ENCODE measurements at places on chromosomes 5 and 9. TPM values are rescaled to one million over a fixed set of nuclear protein-coding genes. Genes with fewer than 3 reads are reported as not detected.
A peak's percentile ranks its signal among the peaks of the same experiment; 100 is the strongest.

DNA sequence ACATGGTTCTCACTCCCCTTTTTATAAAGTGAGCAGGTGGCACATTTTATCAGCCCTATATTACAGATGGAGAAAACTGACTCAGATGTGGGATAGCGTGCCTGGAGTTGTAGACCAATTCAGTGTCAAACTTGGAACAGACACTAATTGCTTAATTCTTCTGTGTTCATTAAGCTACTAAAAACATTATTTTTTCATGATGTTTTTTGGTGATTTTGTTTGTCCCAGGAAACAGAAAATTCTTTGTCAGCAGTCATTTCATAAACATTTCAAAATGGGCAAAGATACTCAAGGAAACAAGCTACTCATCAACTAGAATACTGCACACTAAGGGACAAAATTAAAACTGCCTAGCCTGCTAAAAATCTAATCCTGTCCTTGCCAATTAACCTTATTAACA lies 2.2 kb downstream of the ABHD17B start:
- no peak overlapping the region for H3K27ac ChIP-seq
- no peak for DNase-seq
- H3K27me3 ChIP-seq: no peaks in the 10 kb centered on the region

GRCh38 chr9:114307899-114308267 lies 15.0 kb upstream of the ORM1 start:
- no peaks in the 10 kb centered on the region for H3K27me3 ChIP-seq
- H3K4me3 ChIP-seq: no peak overlapping the region

DNA sequence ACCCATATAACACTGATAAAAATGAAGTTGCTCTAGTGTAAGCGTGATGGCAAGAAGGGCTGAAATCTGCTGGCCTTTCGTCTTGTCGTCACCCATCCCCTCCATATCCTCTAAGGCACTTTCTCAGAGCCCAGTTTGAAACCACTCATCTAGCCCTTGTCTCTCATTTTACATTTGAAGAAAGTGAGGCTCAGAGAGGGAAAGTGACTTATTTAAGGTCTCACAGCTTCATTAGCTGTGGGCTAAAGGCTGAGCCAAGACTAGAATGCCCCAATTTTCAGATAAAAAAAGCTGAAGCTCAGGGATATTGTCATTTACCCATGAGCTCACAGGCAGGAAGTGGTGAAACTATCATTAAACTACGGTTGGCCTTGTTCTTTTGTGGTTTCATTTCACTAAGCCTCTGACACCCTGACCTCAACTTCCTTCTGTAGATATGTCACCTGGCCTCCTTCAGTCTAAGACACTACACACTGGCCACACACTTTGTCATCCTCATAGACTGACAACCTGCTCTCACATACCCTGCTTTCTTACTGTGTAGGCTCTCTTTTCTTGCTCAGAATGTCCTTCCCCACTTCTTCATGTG lies 176.7 kb upstream of the DMAC1 start:
- no peaks in the 10 kb centered on the region for H3K36me3 ChIP-seq
- no peaks in the 10 kb centered on the region for H3K4me1 ChIP-seq
- no peak overlapping the region for H3K4me3 ChIP-seq
- DNase-seq: peak; percentile 75
- H3K27ac ChIP-seq: no peak overlapping the region

DNA sequence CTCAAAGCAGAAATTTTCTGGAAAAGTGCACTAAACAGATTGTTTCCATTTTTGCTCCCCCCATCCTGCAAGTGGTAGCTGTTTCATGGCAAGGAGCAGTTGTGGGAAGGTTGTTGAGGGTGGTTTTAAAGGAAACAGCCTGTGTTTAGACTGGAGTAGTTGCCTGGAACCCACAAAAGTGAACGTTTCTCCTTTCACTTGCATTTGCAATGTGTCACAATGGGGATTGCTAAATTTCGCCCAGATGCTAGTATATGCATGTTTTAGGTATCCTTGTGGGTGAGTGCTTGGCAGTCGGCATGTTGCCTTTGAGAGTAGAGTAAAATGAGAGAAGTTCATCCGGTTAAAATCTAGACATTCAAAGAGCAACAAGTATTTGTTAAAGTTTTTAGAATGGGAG lies 1099.9 kb upstream of the DMAC1 start:
- H3K27me3 ChIP-seq: no peaks in the 10 kb centered on the region
- H3K27ac ChIP-seq: no peak overlapping the region
- no peaks in the 10 kb centered on the region for H3K36me3 ChIP-seq
- DNase-seq: no peak
- H3K4me3 ChIP-seq: no peak overlapping the region

DNA sequence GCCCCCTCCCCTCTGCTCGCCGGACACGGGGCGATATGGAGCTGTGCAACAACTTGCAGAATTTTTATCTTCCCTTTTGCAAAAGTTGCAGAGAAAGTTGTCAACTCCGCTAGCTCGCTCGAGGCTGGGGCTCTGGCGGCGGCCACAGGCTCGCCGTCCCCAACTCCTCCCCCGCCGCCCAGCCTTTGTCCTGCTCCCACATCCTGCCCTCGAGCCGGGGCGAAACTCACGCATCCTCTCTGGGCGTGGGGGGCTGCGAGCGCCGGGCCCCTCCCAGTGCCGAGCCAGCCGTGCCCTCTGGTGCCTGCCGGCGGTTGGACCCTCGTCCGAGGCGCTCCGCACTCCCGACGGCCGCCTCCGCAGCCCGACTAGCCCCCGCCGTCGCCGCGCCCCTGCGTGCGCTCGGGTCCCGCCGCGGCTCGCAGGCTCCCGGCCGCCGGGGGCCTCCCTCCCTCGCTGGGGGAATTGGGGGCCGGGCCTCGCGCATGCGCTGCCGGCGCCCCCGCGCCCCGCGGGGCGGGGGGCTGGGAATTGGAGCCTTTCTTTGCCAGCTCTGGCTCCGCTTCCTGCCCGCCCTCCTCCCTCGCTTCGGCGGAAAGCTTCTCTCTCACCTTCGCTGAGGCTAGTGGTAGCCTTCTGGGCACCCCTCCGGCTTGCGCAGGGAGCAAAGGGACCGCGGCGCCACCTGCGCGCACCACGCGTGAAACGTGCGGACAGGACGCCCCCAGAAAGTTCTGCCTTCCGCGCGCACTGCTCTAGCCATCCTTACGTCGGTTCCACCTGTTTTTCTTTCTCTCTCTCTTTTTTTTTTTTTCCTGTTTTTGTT lies at the start of gene CCNJL:
Gene CCNJL, minus strand, starts transcription at position 431 of the 826 bp plus-strand sequence. CDS start 641 bp downstream, outside the sequence.
- H3K27me3 ChIP-seq: peaks cover 12% of the 10 kb centered on the region
- DNase-seq: peak; percentile 65
- no peaks in the 10 kb centered on the region for H3K36me3 ChIP-seq
- H3K4me1 ChIP-seq: peaks cover 45% of the 10 kb centered on the region
- peak within 1 kb of the TSS; percentile 58 for H3K4me3 ChIP-seq
- H3K27ac ChIP-seq: peak within 1 kb of the TSS; percentile 68

- H3K36me3 ChIP-seq: peaks cover 100% of the 10 kb centered on the region
- no peak for DNase-seq
- H3K4me3 ChIP-seq: no peak overlapping the region
- H3K27me3 ChIP-seq: no peaks in the 10 kb centered on the region
Observed at GRCh38 chr9:89330513-89330912, 12.2 kb downstream of the SECISBP2 start.

- H3K27ac ChIP-seq: peak overlapping the region; percentile 62
- H3K4me3 ChIP-seq: no peak overlapping the region
- DNase-seq: peak; percentile 75
- H3K4me1 ChIP-seq: no peaks in the 10 kb centered on the region
- H3K27me3 ChIP-seq: no peaks in the 10 kb centered on the region
Observed at GRCh38 chr9:81394881-81395675, 294.3 kb downstream of the TLE1 start.

DNA sequence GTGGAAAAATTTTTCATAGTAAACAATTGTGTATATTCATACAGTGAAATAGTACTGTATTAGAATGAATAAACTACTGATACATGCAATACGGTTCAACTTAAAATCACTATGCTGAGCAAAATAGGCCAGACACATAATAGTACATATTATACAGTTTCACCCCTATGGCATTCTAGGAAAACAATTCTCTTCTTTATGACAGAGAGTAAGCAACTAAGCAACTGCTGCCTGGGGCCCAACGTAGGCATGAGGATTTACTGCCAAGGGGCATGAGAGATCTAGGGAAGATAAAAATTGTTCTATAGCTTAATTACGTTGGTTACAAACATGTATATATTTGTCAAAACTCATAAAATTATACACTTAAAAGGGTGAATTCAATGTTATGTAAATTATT lies 180.2 kb downstream of the DRD1 start:
- H3K36me3 ChIP-seq: no peaks in the 10 kb centered on the region
- H3K27ac ChIP-seq: no peak overlapping the region
- no peaks in the 10 kb centered on the region for H3K4me1 ChIP-seq
- no peak for DNase-seq

- H3K27ac ChIP-seq: peak overlapping the region; percentile 49
- H3K27me3 ChIP-seq: peaks cover 5% of the 10 kb centered on the region
- H3K4me3 ChIP-seq: peak overlapping the region; percentile 36
- H3K36me3 ChIP-seq: no peaks in the 10 kb centered on the region
- H3K4me1 ChIP-seq: no peaks in the 10 kb centered on the region
Observed at GRCh38 chr5:93603793-93604643, 21.0 kb downstream of the NR2F1 start.

DNA sequence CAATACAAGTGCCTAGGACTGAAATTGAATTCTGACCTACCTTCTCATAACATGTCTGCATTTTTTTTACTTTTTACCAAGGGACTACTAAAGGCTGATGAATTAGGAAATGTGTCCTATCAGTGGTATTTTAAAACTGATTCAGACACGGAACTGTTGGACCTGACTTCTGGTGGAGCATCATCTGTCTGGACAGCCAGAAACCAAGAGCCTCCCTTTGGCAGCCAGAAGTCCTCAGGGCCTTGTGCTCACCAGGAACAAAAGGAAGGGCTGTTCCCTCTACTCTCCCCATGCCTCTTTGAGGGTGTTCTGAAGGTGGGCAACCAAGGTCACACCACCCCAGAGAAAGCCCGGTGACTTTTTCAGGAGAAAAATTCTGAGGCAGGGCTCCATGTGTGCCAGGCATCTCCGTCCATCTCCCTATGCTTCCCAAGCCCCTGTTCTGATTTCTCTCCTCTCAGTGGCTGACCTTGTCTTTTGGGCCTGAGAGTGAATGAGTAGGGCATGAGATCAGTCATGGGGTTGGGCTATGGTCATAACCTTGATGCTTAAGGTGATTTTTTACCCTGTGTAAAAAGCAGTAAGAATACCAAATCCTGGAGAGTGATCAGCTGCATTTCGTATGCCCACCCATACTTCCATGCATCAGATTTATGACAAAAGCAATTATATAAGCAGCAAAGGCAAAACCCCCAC lies 143.7 kb downstream of the SCAMP1 start:
- H3K36me3 ChIP-seq: no peaks in the 10 kb centered on the region
- no peaks in the 10 kb centered on the region for H3K27me3 ChIP-seq
- H3K4me3 ChIP-seq: no peak overlapping the region
- peaks cover 18% of the 10 kb centered on the region for H3K4me1 ChIP-seq
- no peak for DNase-seq

GRCh38 chr5:175576096-175576495 lies 81.8 kb upstream of the HRH2 start:
- no peak overlapping the region for H3K4me3 ChIP-seq
- no peak overlapping the region for H3K27ac ChIP-seq
- H3K27me3 ChIP-seq: peaks cover 25% of the 10 kb centered on the region
- no peak for DNase-seq
- H3K36me3 ChIP-seq: no peaks in the 10 kb centered on the region

GRCh38 chr9:123505496-123505895 lies 149.5 kb downstream of the CRB2 start:
- H3K4me3 ChIP-seq: no peak overlapping the region
- no peak overlapping the region for H3K27ac ChIP-seq
- H3K27me3 ChIP-seq: no peaks in the 10 kb centered on the region
- no peaks in the 10 kb centered on the region for H3K36me3 ChIP-seq
- no peaks in the 10 kb centered on the region for H3K4me1 ChIP-seq

GRCh38 chr5:121288781-121289180 lies 562.9 kb upstream of the FTMT start:
- H3K27me3 ChIP-seq: no peaks in the 10 kb centered on the region
- H3K4me3 ChIP-seq: no peak overlapping the region
- no peaks in the 10 kb centered on the region for H3K36me3 ChIP-seq

DNA sequence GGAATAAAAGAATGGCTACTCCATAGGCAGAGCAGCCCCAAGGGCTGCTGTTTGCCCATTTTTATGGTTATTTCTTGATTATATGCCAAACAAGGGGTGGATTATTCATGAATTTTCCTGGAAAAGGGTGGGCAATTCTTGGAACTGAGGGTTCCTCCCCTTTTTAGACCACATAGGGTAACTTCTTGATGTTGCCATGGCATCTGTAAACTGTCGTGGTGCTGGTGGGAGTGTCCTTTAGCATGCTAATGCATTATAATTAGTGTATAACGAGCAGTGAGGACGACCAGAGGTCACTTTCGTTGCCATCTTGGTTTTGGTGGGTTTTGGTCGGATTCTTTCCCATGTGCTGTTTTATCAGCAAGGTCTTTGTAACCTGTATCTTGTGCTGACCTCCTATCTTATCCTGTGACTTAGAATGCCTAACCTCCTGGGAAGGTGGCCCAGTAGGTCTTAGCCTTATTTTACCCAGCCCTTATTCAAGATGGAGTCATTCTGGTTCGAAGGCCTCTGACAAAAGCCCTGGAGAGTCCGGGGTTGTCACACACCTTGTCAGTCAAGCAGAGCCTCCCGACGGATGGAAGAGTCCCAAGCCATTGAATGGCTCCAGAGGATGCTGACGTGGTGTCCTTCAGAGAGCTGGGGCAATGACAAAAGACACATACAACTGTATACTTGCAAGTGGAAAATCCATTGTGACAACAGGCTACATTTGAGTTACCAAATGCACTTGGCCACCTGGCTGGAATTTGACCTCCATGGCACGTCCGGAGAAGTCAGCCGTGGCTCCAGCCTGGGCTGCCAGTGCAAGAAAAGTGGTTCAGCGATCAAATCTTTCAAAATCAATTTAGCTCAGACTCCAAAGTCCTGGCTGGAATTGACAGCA lies 67.1 kb upstream of the CLINT1 start:
- no peaks in the 10 kb centered on the region for H3K27me3 ChIP-seq
- no peak overlapping the region for H3K27ac ChIP-seq
- no peak overlapping the region for H3K4me3 ChIP-seq
- DNase-seq: no peak
- H3K36me3 ChIP-seq: no peaks in the 10 kb centered on the region
- H3K4me1 ChIP-seq: peaks cover 15% of the 10 kb centered on the region

DNA sequence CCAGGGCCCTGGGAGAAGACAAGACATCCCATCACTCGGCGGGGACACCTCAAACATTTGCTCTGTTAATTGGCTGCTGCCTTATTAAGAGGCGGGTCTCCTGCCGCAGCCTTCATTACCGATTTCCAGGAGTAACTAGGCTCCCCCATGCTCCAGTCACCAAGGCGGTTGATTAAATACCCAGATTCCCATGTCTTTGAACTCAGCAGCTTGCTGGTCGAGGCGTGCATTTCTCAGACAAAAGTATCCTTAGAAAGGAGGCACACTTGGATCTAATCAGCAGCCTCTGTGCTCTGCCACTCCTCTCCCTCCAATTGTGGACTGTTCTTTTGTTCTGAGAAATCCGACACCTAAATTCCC lies 228.8 kb downstream of the FSTL4 start:
- H3K4me3 ChIP-seq: no peak overlapping the region
- H3K4me1 ChIP-seq: no peaks in the 10 kb centered on the region
- H3K36me3 ChIP-seq: no peaks in the 10 kb centered on the region
- H3K27ac ChIP-seq: no peak overlapping the region

The SLC36A3 gene
- total RNA-seq: not detected

The CAVIN4 gene
- not detected for total RNA-seq

The LEAP2 gene
- total RNA-seq: 1.3 TPM

The PCDHAC1 gene
- not detected for total RNA-seq

The FAM163B gene
- total RNA-seq: not detected

The ANXA2R gene
- 7.5 TPM for total RNA-seq

The CATSPER3 gene
- total RNA-seq: not detected

The TSLP gene
- total RNA-seq: 18.1 TPM

The SPATA6L gene
- 5.5 TPM for total RNA-seq

The ACOT12 gene
- total RNA-seq: not detected

The PCDHA5 gene
- not detected for total RNA-seq

The GRXCR2 gene
- total RNA-seq: not detected

The AMACR gene
- 56.6 TPM for total RNA-seq
